ENCODE measurements at places on chromosomes 16 and 17.

DNA sequence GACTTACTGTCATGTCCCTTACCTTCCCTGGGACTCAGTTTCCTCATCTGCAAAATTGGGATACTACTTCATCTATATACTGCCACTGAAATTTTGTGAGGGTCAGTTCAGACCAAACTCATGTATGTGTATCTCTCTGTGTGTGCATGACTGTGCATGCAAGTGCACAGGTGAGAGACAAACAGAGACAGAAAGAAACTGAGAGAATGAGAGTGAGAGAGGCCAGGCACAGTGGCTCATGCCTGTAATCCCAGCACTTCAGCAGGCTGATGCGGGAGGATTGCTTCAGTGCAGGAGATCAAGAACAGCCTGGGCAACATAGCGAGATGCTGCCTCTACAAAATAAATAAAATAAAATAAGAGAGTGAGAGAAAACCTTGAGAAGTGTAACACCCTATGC is 32.1 kb upstream of the SLC6A2 start:
- DNase-seq, result no peak

- DNase-seq, result no peak
Observed at GRCh38 chr17:17111401-17112393, 69.4 kb downstream of the MPRIP start.

DNA sequence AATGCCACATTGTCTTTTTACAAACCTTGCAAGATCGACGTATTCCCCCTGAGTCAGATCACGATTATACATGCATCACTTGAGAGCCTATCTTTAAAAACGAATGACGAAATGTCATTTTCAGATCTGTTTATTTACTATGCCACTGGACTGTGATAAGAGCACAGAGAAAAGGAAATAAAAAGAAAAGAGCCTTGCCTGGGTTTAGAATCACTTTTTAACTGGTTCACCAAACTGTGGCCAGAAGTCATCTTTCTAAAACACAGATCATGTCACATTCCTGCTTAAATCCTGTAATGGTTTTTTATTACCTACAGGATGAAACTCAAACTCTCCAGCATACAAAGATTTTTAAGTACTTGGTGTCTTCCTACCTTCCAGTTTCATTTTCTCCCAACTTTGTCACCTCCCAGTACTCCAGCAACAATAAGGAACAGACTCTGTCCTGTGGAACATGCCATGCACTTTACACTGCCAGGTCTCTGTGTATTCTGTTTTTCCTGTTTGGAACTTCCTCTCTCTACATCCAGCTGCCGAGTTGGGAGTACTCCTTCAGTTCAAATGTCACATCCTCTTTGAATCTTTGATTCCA is 91.5 kb downstream of the SNX11 start:
- no peak for DNase-seq

DNA sequence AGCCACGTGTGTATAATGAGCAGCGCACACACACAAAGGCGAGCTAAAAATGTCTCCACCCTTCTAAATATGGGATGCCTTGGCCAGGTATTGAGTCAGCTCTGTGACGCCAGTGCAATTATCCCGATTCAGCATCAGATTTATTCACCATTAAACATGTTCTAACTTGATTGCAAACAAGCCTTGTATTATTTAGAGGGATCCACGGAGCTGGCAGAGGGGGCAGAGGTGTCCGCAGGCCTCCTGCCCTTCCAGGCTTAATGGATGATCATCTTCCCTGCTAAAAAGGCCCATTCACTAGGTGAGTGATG is 591.7 kb downstream of the MAF start:
- DNase-seq, result no peak

DNA sequence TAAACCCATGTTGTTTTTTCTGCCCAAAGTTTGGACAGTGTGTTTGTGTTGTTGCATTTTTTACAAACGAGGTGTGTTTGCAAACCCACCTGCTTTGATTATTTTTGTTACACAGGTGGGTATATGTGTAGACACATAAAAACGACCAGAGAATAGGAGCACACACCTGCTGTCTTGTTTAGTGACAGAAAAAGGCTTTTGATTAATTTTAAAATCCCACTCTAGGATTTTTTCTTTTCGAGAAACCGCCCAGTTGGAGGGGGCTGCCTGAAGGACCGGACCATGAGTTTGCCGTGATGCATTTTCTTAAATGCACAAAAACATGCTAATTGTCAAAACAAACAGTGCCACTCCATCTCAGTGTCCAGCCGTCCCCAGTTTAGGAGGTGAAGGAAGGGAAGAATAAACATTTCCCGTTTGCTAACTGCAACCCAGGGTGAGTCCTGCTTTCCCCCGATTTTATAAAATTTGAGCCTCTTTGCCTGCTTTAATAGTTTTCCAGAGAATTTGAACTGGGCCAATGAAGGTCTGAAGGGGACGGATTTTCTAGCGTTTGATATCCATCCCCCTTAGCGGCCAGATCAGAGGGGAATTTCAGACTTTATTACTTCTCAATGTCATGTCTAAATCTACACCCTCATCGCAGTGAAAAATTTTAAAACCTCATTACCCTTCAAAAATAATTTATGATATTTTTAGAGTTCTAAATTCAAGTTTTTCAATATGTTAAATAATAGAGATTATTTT is 3.2 kb downstream of the FOXC2 start:
- no peak for DNase-seq

- no peak for DNase-seq
Observed at GRCh38 chr16:1245452-1246020, 5.0 kb downstream of the TPSAB1 start.

GRCh38 chr16:78259873-78260272 is 160.4 kb downstream of the WWOX start:
- DNase-seq, result no peak

- DNase-seq, result no peak
Observed at GRCh38 chr16:64925166-64925565, 196.7 kb downstream of the CDH11 start.

- no peak for DNase-seq
Observed at GRCh38 chr17:43812396-43813265, 20.3 kb downstream of the MPP3 start.

DNA sequence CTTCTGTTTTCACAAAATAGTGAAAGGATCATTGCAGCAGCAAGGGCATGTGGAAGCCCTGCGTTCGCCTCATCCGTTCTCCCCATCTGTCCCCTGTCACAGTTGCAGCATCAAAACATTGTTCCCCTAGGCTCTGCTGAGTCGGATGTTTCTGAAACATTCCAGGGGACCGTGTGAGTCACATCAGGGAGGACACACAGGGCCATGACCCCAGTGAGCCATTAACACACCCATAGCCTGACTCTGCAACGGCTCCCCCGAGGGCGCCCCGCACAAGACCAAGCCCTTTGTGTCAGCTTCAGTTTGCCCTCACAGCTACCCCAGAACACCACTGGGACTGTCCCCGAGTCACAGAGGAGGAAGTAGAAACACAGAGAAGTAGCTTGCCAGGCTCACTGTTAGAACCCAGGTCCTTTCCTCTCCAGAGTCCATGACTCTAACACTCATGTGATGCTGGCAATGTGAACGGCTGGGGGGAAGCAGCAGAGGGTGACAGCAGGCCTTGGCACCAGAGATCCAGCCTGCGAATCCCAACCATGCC is 63.3 kb upstream of the HSBP1 start:
- no peak for DNase-seq

DNA sequence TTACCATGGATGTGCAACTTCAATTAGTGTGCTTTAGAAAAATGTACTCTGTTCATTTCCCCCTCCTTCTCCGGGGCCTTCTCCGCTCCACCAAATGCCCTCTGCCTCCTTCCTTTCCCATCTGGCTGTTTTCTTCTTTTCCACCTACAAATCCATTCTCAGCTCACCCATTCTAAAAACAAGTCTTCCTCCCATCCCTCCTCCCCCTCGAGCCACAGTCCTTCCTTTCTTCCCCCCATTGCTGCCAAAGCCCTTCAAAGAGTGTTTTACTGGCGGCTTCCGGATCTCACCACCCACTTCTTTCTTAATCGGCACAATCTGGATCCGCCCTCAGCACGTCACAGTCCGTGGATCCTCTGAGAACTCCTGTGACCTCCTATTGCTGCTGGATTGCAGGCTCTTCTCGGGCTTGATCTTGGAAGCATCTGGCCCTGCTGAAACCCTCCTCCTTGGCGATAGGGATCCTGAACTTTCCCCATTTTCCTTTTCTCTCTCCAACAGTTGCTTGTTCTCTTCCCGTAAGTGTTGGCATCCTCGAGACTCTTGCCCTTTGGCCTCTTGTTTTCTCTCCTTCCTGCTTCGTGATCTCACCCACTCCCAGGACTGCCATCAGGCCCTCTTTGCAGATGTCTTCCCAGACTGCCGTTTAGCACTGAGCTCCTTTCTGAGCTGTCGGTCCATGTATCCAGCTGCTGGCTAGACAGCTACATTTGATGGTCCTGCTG is 36.0 kb upstream of the FBXO47 start:
- DNase-seq, result peak; percentile 40

DNA sequence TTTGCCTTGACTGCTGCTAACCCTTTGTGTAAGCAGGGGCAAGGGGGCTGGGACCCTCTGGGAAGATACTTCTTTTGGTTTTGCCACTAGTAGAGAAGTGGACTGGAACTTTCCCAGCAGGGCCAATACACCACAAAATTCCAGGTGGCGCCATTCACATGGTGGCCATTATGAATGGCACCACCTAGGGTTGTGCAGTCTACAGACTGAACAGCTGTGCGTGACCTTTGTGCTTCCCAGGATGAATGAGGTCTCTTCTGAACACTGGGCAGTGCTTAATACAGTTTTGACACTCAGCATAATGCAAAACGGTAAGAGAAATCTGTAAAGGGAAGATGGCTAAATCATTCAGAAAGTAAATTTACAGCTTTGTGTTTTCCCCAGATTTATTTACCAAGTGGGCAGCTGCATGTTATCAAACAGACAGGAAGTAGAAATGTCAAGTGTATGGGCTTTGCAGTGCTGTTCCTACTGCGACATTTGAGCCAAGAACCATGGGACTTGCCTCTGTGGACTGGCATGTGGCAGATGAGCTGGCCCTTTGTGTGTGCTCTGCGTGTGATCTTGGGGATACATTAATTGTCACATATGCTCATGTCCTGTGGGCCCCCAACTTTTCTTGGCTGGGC is 9.2 kb downstream of the SYT17 start:
- no peak for DNase-seq

DNA sequence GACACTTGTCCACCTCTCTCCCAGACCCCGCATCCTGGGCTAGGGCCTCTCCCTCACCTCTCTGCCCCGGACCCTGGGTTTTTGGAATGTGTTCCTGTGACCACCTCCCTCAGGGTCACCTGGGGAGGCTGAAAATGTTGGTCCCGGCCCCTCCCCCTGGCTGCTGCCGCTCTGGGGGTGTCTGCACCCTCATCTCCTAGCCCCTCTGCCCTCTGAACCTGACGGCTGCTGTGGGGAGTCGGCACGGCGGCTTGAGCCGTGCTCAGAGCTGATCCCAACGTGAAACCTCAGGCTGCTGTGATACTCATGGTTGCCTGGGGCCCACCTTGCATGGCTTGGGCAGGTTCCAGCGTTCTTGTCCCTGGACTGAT is 42.8 kb downstream of the ADCY7 start:
- DNase-seq, result no peak

- DNase-seq, result peak; percentile 80
Observed at GRCh38 chr16:89700649-89701424, 668 bp downstream of the SPATA2L start.

DNA sequence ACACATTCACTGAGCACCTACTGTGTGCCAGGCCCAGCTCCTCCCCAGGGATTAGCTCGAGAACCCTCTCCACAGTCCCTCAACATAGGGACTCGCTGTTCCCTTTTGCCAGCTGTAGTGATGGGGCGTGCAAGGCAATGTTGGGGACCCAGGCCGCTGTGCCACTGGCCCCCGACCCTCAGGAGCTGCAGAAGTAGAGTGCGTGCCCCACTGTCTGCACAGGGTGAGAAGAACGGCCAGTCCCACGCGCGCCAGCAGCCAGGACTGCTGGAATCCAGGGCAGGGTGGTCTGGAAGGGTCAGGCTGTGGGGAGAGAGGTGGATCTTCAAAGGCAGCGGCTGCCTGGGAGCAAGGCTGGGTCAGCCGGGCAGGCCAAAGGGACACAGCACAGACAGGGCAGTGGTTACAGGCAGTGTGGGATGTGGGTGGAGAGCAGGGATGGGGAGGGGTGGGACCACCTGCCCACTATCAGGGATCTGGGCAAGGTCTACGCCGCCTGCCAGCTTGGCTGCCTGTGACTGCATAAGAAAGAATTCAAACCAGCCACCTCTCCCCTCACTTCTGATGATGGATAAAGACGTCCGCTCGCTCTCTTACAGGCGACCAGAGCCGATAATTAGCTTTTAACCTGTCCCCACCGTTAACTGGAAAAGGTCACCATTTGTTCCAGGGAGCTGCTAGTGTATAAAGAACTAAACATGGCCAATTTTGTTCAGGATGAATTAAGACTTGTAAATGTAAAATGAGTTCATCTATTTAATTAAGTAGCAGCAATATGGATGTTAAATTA is 86.7 kb upstream of the GSE1 start:
- no peak for DNase-seq

GRCh38 chr17:67082107-67082506 is 37.8 kb downstream of the CACNG1 start:
- DNase-seq, result no peak

GRCh38 chr17:78174346-78174869 is 6.0 kb downstream of the SYNGR2 start:
- DNase-seq, result no peak

- DNase-seq, result no peak
Observed at GRCh38 chr16:89277641-89278341, 60.3 kb downstream of the ZNF778 start.

DNA sequence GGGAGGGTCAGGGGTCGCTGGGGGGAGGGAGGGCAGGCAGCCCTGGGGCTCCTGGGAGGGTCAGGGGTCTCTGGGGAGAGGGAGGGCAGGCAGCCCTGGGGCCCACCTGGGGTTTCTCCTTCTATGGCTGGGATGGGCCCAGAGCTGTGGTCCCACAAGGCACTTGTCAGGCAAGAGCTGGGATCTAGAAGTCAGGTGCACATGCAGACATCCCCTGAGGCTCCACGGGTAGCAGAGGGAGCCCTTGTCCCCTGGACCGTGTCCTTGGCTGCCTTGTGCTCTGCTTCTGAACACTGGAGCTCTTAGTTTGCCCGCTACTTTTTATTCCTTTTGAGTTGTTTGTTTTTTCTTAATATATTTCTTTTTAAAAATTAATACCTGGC is 1.8 kb downstream of the TUBB3 start:
- no peak for DNase-seq

DNA sequence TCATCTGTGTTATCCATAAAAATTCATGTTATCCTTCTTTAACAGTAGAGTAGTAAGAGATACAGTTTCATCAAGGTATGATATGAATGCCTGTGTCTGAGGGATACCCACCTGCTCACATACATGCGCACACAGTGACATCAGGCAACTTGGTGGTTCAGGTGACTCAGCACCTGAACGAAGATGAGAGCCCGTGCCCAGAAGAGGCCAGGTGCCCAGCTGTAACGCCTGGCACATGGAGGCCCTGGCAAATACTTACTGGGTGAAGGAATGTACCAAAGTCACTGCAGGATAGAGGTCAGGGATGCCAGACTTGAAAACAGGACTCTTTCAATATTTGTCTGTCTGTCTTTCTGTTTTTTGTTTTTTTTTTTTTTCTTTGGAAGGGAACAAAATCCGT is 72.6 kb upstream of the LGALS9 start:
- no peak for DNase-seq

Data from T-helper 2 cell (primary cell).